Caki2 (cell line): ENCODE measurements at places on chromosomes 13 and 19. TPM values are rescaled to one million over a fixed set of nuclear protein-coding genes. Genes with fewer than 3 reads are reported as not detected.

The APLP1 gene
- total RNA-seq = 53.9 and 58.7 TPM in 2 replicates

The LILRB1 gene
- total RNA-seq = not detected in 2 replicates

- DNase-seq = no peak
Observed at GRCh38 chr19:57321751-57322150, 1.5 kb downstream of the ZNF543 start.

DNA sequence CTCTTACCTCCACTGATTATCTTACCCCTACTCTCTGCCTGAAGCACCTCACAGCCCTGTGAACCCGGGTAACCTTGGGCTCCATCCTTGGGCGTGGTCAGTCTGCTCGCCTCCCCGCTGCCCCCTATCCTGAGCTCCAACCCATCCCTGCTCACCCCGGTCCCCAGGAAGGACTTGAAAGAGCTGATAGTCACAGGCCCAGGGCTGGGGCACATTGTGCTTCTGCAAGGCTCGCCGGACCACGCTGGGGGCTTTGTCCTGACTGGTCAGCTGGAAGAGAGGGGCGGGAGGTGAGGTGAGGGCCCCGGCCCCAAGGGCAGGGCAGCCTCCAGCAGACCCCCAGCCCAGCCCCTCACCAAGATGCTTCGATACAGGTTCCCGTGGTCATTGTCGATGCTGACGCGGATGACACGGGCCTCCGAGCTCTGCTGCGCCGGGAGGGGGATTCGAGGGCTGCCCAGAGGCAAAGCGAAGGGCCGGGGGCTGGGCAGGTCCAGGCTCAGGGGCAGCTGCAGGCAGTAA is 13.0 kb upstream of the EPOR start:
- no peak for DNase-seq

DNA sequence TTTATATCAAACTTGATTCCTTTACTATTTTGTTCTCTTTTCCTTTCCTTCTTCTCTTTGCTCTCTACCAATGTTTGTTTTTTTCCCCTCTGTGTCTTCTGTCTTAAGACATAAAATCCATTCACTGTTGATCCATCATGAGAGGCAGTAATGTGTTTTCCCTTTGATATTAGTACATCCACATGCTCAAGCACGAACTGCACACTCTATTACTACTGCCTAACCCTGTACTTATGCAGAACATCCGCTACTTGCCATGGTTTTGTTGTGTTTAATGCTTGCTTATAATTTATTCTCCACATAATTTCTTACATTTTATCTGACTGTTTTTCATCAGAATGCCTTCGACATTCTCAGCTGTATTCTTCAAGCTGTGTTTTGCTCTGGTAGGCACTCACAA is 159.0 kb upstream of the PCDH9 start:
- no peak for DNase-seq

The RBM26 gene
- total RNA-seq = 9.9 and 10.8 TPM in 2 replicates

GRCh38 chr13:96090240-96091101 is 564 bp downstream of the HS6ST3 start:
- peak; percentile 16 for DNase-seq

GRCh38 chr19:7526059-7526929 is 3.9 kb downstream of the MCOLN1 start:
- DNase-seq = no peak

GRCh38 chr13:31891472-31891871 is 140.1 kb upstream of the FRY start:
- DNase-seq = peak; percentile 11

DNA sequence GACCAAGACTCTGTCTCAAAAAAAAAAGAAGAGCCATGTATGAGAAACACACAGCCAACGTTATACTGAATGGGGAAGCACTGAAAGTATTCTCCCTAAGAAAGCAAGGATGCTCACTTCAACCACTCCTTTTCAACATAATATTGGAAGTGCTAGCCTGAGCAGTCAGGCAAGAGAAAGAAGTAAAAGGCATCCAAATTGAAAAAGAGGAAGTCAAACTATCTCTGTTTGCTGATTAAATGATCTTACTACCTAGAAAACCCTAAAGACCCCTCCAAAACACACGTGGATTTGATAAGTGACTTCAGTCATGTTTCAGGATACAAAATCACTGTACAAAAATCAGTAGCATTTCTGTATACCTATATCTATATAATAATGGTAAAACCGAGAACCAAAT is 16.2 kb downstream of the WBP4 start:
- DNase-seq = no peak

DNA sequence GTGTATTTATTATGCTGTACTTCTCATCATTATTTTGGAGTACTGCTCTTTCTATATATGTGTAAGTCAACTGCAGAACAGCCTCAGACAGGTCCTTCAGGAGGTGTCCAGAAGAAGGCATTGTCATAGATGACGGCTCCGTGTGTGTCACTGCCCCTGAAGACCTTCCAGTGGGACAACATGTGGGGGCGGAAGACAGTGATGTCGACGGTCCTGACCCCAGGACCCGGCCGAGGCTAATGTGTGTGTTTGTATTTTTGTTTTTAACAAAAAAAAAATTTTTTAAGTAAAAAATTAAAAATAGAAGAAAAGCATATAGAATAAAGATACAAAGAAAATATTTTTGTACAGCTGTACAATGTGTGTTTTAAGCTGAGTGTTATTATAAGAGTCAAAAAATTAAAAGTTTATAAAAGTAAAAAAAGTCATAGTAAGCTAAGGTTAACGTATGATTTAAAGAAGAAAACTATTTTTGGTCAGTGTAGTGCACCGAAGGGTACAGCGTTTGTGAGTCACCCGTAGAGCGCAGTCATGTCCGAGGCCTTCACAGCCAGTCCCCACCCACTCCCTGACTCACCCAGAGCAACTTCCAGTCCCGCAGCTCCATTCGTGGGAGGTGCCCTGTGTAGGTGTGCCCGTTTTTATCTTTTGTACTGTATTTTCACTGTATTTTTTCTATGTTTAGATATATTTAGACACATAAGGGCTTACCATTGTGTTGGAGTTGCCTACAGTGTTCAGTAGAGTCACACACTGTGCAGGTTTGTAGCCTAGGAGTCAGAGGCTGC is 42.2 kb upstream of the SPACA7 start:
- DNase-seq = peak; percentile 40

- peak; percentile 92 for DNase-seq
Observed at GRCh38 chr13:110010404-110011138, 224.2 kb upstream of the IRS2 start.

GRCh38 chr13:23965346-23965745 is 68.0 kb upstream of the C1QTNF9B start:
- DNase-seq = no peak

GRCh38 chr13:29361716-29362115 is 233.8 kb downstream of the SLC7A1 start:
- DNase-seq = no peak

The EDNRB gene
- 1.9 and 3.0 TPM in 2 replicates for total RNA-seq

DNA sequence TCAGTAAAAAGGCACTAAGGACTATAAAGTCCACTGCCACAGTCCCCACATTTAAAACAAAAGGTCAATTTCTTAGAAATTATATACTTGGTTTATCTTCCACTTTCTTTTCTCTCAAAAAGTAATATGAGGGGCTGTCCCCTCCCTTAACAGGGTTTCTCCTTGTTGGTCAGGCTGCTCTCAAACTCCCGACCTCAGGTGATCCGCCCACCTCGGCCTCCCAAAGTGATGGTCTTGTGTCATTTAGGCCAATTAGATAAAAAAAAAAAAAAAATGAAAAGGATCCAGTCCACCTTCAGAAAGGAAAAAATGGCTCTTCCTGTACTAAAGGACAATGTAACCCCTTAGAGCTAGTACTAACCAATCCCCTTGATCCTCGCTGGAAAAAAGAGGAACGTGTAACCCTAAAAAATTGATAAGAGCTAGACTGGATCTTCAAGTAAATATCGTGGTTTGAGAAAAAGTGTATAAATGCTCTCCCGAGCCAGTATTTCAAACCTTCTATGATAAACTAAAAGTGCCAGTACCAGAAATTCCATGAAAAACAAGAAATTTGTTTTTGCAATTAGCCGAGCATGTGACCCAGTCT is 9.0 kb upstream of the CD70 start:
- DNase-seq = no peak

DNA sequence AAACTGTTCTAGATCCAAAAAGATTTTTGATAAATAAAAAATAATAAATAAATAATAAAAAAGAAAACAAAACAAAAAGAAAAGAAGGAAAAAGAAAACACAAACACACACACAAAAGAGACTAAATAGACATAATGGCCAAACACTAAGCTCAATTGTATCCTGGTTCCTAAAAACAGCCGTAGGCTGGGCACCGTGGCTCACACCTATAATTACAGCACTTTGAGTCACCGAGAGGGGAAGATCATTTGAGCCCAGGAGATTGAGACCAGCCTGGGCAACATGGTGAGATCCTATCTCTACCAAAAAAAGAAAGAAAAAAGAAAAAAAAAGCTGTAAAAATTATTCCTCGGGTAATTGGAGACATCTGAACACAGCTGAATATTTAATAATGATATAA is 8.9 kb downstream of the ETHE1 start:
- DNase-seq = no peak

- no peak for DNase-seq
Observed at GRCh38 chr13:84362777-84363176, 480.5 kb upstream of the SLITRK1 start.

The ZNF681 gene
- 1.3 and 1.9 TPM in 2 replicates for total RNA-seq

GRCh38 chr13:74246487-74246886 is 112.3 kb upstream of the KLF12 start:
- no peak for DNase-seq

GRCh38 chr13:60753641-60754040 is 356.6 kb downstream of the TDRD3 start:
- DNase-seq = no peak

GRCh38 chr13:98843482-98843877 is 91.0 kb upstream of the SLC15A1 start:
- no peak for DNase-seq

GRCh38 chr19:2853015-2853606 is 11.8 kb downstream of the ZNF555 start:
- DNase-seq = no peak

GRCh38 chr13:43118521-43118920 is 95.1 kb downstream of the DNAJC15 start:
- no peak for DNase-seq

The GTF2F2 gene
- total RNA-seq = 17.3 and 25.2 TPM in 2 replicates

DNA sequence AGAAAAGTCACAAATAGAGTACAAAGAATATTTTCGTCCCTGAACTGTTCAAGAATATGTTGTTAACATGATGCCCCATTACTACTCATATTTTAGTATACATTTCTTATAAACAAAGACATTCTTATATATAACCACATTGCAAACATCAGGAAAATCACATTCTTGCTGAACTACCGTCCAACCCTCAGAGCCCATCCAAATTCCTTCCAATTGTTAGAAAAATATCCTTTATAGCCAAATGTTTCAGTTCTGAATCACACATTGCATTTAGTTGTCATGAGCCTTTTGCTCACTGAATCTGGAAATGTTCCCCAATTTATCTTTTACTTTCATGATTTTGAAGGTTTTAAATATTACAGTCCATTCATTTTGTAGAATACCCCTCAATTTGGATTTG is 467.8 kb upstream of the ARGLU1 start:
- no peak for DNase-seq

DNA sequence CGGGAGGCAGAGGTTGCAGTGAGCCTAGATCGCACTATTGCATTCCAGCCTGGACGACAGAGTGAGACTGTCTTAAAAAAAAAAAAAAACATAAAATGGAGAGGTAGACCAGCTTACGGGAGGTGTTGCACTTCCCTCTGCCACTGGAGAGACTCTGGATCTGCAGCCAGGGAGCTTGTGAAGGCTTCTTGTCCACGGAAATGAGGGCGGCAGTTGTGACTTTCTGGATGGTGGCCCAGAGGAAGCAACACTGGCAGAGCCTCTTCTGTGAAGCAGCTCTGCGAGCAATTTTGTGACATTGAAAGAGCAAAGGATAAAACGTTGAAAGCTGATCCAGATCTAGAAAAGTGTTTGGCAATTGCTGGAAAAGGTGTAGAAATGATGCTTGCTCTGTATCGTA is 10.4 kb downstream of the SPINT2 start:
- no peak for DNase-seq

GRCh38 chr13:34104853-34105252 is 286.9 kb downstream of the RFC3 start:
- DNase-seq = no peak

The FLT1 gene
- not detected in 2 replicates for total RNA-seq
